ENCODE measurements at places on chromosomes 6 and 20.
A peak's percentile ranks its signal among the peaks of the same experiment; 100 is the strongest.

DNA sequence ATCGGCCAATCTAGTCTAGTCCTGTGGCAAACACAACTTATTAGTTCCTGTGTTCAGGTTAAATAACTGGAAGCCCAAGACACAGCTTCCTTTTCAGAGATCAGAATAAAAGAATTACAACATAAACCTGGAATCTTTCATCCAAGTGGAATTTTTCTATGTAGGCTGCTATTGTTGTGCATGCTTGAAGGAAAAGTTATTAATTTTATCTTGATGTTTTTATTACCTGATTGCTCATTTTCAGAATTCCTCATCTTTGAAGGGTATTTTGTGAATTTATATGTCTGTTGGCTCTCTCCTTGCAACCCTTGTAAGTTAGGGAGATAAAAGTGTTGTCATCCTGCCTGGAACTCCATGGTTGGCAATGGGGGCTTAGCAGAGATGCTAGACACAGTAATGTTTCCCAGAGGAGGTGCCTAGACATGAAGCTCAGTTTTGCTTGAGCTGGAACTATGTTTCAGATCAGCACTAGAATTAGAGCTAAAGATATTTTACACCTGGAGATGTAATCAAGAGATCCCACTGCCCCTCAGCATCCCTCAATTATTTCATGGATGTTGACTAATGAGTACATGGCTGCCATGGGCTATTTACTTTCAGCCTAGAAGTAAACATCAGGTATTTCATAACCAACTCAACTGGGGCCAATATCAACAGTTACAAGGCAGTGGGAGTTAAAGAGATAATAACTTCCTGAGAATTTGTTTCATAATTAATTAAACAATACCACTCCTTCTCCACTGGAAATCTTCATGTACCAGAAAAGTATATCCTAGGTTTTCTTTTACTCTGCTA lies 367.0 kb upstream of the MARCKS start:
- no peak for DNase-seq

DNA sequence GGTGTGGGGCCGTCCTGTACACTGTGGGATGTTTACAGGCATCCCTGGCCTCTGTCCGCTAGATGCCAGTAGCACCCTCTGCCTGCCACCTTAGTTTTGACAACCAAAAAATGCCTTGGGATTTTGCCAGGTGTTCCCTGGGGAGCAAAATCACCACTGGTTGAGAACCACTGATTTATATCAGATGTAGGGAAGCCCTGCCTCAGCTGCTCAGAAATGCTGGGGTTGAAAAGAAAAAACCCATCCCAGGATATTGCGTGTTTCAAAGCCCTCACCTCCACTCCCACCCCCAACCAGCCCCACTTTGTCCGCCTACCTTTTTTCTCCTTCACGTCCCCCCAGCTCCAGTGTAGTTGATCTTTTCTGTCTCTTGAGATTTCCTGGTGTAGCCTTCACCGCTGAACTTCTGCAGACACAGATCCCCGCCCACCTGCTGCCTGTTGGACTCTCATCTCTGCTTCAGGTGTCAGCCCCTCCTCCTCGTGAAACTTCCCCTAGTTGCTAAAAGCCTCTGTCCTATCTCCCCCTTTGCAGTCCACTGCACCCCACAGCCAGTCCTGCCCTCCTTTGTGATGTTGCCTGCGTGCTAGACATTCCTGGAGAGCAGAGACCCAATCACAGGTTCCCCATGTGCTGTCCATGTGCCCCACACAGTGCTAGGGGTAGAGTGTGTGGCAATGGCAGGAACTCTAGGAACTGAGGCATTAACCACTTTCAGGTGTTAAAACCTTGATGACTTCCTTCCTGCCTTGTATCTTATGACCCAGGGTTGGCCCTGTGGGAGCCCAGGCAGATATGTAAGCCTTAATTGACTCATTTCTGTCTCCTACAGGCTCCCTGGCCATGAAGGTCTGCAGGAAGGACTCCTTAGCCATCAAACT lies 98.9 kb downstream of the TBC1D7 start:
- DNase-seq: no peak

GRCh38 chr20:34583544-34583943 lies 25.0 kb downstream of the MAP1LC3A start:
- DNase-seq: no peak

GRCh38 chr20:15599961-15600360 lies 973.3 kb downstream of the KIF16B start:
- no peak for DNase-seq

- DNase-seq: no peak
Observed at GRCh38 chr20:37503256-37503927, 17.7 kb upstream of the NNAT start.

GRCh38 chr6:56909115-56909907 lies 45.6 kb upstream of the BEND6 start:
- DNase-seq: no peak

DNA sequence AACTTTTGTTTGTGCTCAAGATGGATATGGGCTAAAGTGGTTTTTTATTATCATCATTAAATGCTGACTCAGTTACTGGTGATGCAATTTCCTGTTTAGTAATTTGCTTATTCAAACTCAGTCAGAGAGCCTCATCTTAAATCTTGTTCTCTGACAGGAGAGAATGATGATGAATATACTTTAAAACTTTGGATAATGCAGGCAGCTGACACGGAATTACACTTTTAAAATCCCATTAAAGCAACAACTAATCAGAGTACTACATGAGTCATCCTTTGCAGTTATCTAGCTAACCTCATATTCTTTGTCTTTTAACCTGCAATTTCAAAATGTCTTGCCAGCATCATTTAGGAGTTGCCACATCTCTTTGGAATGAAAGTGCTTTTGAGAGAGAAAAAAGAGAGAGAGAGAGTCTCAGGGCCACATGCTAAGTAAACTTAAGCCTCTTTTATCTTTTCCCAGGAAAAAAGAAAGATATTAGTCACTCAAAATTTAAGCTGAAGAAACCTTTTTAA lies 9.2 kb upstream of the C6orf141 start:
- DNase-seq: no peak

DNA sequence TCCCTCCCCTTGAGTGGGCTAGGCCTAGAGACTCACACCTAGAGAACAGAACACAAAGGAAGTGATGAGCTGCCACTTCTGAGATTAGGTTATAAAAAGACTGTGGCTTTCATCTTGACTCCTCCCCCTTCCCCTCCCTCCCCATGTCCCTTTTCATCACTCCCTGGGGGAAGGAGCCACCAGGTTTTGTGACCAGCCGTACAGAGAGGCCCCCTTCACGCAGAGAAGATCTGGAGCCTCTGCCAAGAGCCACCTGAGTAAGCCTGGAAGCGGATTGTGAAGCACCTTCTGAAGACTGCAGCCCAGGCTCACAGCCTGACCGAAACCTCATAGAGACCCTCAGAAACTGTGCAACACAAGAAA lies 118.4 kb upstream of the NXT1 start:
- DNase-seq: no peak

GRCh38 chr20:50304923-50305635 lies 114.4 kb downstream of the CEBPB start:
- DNase-seq: no peak

DNA sequence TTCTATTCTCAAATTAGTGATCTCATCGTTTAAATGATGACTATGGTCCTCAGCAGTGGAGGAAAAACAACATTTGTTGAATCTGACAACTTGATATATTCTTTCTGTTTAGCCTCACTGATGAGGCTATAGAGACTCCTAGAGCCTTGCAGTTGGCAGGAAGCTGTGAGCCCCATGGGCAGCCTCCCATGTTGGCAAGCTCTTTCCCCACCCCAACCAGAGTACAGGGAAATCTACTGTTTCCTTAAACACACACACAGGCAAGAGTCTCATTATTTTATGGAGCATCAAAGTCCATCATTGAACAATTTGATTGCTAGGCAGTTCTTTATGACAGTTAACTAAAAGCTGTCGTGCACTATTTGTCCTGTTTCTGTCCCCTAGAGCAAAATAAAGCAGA lies 498.2 kb upstream of the CITED2 start:
- no peak for DNase-seq

DNA sequence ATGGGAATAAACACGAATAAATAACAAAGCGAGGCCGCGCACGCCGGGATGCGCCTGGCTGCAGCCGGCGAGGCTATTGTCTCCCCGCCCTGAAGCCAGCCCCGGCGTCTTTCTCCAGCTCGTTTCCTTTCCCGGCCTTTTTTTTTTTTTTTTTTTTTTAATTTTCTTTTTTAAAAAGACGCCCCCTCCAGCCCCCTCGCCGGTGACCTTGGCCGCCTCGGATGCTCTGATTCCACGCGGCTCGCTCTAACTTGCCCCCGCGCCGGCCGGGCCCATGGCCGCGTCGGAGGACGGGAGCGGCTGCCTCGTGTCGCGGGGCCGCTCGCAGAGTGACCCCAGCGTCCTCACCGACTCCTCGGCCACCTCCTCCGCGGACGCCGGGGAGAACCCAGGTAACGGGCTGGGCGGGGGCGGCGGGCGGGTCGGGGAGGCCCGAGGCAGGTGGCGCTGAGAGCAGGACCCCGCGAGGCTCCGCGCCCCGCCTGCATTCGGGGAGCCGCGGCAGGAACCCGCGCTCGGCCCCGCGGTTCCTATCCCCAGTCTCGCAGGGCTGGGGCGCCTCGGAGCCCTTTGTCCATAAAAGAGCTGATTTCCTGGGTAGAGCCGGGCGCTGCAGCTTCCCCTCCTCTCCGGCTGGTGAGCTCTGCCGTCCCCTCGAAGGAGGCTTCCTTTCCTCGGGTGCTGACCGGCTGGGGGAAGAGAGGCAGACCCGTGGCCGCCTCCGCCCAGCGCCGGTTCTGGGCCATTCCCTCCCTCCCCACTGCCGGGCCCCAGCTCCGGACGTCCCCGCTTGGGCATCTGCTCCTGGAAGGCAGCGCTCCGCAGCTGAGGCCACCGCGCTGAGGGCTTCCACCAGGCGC lies 631 bp downstream of the PHACTR3 start:
- DNase-seq: no peak

DNA sequence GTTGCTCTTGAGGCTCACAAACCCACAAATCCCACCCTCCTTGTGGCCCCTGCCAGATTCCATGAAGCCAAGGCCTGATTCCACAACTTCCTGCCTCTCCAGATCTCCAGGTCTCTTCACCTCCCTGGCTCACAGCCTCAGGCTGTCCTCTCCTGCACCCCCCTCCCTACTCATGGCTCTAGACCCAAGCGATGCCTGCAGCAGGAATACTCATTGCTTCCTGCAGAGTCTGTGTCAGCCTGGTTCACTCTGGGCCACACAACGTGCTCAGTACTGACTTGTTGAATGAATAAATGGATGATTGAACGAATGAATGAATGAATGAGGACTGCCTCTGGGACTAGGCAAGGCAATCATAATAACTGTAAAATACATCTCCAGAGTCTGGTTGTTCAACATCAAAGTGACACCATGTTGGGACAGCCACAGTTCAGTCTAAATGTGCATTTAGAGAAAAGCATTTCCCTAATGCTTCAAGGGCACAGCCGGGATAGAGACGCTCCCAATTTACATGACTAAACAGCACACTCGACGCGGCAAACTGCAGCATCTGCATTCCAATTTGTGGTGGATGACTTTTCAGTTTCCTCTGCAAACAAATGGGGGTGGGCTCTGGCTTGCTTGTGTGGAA lies 139.9 kb downstream of the GRM4 start:
- no peak for DNase-seq

DNA sequence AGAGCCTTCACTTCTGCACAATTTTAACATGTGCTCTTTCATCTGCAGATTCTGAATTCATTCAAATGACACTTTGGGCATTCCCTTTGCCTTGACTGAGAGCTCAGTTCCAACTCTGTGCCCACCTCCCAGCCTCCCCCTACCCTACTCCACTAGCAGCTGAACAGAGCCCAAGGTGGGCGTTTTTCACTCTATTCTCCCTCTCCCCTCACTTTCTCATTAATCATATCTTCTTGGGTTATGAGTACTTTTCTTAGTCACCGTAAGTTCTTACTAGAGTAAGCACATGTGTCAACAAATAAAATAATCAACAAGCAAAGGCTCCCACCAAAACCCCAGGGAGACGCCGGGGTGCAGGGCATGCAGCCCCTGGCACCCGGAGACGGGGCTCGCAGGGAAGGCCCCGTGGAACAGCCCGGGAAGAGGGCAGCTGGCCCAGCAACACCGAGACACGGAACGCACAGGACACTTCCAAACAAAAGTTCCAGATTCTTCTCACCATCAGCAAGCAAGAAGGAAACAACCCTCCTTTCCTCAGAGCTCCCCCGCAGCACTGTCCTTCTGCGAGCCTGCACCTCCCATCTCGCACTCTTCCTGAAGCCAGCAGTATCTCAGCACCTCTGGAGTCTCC lies 34.1 kb downstream of the TAF4 start:
- DNase-seq: no peak

DNA sequence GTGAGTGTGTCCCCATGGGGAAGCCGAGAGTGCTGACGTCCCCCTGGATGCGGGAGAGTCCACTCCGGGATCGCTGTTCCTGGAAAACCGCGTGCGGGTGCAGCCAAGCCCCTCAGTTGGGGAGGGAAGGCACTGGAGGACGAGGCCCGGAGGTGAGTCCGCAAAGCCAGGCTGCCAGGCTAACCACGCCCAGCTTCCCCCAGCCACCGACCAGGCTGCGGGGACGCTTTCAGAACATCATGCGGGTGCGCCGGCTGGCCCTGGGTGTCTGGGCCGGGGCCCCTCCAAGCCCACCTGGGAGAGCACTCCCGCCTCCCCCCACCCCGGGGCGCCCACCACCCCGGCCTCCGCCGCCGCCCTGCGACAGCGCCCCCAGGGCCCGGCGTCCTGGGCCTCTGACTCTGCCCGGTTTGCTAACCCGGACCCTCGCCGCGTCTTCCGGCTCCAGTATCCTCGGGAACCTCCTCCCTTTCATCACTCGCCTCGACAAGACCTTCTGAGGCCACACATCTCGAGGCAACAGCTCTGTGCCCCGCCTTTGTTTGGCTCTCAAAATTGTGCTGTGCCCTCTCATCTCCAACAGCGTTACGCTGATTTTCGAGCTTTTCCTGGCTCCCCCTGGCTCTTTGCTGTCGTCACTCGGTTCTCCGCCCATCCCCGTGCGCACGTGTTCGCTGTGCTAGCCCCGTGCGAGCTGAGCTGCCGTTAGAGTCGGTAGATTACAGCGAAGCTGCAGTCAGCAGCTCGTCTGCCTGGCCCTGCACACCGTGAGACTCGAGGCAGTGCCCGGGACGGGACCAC lies 47.1 kb upstream of the ENTPD6 start:
- peak; percentile 31 for DNase-seq

DNA sequence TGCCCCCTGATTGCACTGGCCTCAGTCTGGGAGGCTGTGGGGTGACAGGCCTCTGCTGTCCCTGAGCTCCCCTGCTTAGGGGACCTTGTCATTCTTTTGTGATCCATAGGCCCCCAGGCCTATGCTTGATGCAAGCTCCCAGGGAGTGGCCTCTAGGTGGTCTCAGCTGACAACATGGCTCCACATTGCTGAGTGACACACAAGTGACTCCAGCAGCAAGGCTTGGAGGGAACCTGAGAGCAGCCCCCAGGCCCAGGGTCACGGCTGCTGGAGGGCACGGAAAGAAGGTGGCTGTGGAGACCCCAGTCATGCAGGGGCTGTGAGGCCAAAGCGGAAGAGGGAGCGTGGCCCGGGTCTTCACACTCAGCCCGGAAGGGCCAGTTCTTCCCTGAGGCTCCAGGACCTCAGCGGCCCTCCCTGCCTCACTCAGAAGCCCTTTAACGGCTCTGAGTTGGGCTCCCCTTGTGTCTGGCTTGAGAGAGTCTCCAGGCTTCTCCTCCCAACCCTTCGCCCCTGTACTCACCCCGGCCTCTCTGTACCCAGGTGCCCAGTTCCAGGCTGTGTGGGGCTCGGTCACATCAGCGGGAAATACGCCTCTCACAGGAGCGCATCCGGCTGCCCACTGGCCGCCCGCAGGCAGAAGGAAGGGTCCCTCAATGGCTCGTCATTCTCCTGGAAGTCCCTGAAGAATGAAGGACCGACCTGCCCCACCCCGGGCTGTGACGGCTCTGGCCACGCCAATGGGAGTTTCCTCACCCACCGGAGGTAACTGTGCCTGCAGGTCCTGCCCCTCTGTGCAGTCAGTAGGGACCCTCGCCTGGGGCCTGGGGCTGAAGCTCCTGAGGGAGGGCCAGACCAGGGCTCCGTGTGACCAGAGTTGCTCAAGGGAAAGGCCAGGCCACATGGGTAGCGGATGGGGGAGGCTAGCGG lies 23.7 kb upstream of the PCMTD2 start:
- no peak for DNase-seq
